ENCODE measurements at places on chromosomes 6 and 20. TPM values are rescaled to one million over a fixed set of nuclear protein-coding genes. Genes with fewer than 3 reads are reported as not detected.

GPX5 gene
- total RNA-seq, result not detected

DNA sequence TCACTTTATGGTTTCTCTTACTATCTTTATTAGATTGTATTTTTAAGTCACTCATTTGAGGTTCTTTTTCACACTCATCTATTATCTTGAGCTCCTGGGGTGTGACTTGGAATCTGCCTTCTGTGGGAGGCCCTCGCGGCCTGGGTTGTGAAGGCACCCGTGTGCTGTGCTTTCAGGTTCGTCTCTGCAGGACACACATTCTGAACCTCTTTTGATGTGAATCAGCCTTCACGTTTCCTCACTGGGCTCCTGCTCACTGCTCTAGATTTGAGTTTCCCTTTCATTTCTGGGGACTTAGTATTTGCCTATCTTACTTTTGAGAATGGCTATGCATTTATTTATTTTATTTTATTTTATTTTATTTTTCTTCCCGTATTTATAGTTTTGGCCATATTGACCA, 97.8 kb downstream of the PACRG start:
- no peak for DNase-seq
- no peaks in the 10 kb centered on the region for H3K27me3 ChIP-seq
- H3K27ac ChIP-seq, result no peak overlapping the region
- peaks cover 6% of the 10 kb centered on the region for H3K4me1 ChIP-seq
- no peak overlapping the region for H3K4me3 ChIP-seq
- H3K36me3 ChIP-seq, result no peaks in the 10 kb centered on the region

DNA sequence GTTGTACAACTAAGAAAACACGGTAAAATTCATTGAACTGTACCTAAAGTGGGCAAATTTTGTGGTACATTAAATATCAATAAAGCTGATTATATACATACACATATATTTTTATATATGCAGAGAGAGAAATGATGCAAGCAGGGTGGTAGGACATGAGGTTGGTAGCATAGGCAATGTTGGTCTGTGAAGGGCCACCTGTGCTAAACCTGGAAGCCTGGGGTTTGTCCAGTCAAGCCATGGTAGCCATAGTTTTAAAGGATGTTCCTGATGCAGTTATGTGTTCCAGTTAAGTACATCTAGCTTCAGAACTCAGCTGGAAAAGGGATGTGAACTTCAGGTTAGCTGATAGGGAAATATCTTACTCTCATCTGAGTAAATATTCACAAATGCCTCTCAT, 60.1 kb downstream of the TRIM38 start:
- H3K4me3 ChIP-seq, result no peak overlapping the region
- DNase-seq, result no peak
- no peaks in the 10 kb centered on the region for H3K27me3 ChIP-seq
- peaks cover 9% of the 10 kb centered on the region for H3K4me1 ChIP-seq
- peaks cover 28% of the 10 kb centered on the region for H3K36me3 ChIP-seq

KIF25 gene
- not detected for total RNA-seq

- H3K27me3 ChIP-seq, result peaks cover 19% of the 10 kb centered on the region
- no peak overlapping the region for H3K27ac ChIP-seq
- no peaks in the 10 kb centered on the region for H3K36me3 ChIP-seq
- DNase-seq, result no peak
Measured at GRCh38 chr6:45718131-45718530, 297.5 kb downstream of the CLIC5 start.

FOXQ1 gene
- 5.6 TPM for total RNA-seq

- no peak overlapping the region for H3K4me3 ChIP-seq
- peaks cover 18% of the 10 kb centered on the region for H3K36me3 ChIP-seq
- no peaks in the 10 kb centered on the region for H3K27me3 ChIP-seq
- H3K4me1 ChIP-seq, result peaks cover 9% of the 10 kb centered on the region
- DNase-seq, result no peak
- no peak overlapping the region for H3K27ac ChIP-seq
Measured at GRCh38 chr6:159640722-159641482, 52.1 kb downstream of the SOD2 start.

ZNF335 gene
- 26.9 TPM for total RNA-seq

BNIP5 gene
- total RNA-seq, result not detected

GRCh38 chr6:40611434-40611833, 24.3 kb upstream of the LRFN2 start:
- no peaks in the 10 kb centered on the region for H3K36me3 ChIP-seq
- no peak overlapping the region for H3K4me3 ChIP-seq
- no peaks in the 10 kb centered on the region for H3K4me1 ChIP-seq
- H3K27me3 ChIP-seq, result no peaks in the 10 kb centered on the region

GRCh38 chr6:13288481-13288880, 39.9 kb downstream of the TBC1D7 start:
- H3K4me3 ChIP-seq, result no peak overlapping the region
- H3K4me1 ChIP-seq, result no peaks in the 10 kb centered on the region
- no peak overlapping the region for H3K27ac ChIP-seq

DNA sequence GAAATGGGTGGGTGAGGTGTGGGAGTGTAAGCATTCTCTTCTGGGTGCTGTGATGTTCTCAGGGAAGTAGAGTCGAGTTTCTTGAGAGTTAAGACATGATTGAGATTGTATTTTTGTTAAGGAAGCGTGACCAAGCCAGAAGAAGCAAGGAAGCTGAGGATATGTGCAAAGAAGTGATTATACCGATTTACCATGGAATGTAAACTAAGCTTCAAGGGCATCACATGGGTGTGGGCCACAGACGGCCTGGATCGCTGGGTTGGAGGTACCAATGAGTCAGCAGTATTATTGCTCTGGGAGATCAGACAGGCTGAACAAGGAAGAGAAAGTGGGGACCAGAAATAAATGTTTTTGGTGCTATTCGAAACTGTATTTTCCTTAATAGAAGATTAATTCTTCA, 184.1 kb upstream of the GMDS start:
- peaks cover 6% of the 10 kb centered on the region for H3K36me3 ChIP-seq
- H3K4me1 ChIP-seq, result peaks cover 13% of the 10 kb centered on the region
- H3K27ac ChIP-seq, result no peak overlapping the region
- no peak overlapping the region for H3K4me3 ChIP-seq
- H3K27me3 ChIP-seq, result no peaks in the 10 kb centered on the region

DNA sequence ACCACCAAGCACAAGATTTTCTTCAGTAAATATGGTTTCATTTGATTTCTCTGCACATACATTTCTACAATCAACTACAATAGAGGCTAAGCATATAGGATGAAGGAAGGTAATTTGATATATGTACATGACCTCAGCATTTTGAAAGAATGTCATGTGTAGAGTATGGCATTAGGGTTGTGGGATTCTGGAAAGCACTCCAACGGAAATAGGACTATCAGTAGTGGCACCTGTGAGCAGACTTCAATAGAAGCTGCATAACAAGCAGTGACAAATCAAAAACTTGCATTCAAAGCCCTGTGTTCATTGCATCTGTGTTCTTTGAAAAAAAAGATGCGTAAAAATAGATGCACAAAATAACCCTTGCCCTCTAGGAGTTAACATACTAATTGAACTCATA, 57.5 kb upstream of the EYA4 start:
- H3K27me3 ChIP-seq, result peaks cover 74% of the 10 kb centered on the region
- H3K27ac ChIP-seq, result no peak overlapping the region
- no peaks in the 10 kb centered on the region for H3K4me1 ChIP-seq
- no peaks in the 10 kb centered on the region for H3K36me3 ChIP-seq
- H3K4me3 ChIP-seq, result no peak overlapping the region

ADGRF5 gene
- total RNA-seq, result not detected

DNA sequence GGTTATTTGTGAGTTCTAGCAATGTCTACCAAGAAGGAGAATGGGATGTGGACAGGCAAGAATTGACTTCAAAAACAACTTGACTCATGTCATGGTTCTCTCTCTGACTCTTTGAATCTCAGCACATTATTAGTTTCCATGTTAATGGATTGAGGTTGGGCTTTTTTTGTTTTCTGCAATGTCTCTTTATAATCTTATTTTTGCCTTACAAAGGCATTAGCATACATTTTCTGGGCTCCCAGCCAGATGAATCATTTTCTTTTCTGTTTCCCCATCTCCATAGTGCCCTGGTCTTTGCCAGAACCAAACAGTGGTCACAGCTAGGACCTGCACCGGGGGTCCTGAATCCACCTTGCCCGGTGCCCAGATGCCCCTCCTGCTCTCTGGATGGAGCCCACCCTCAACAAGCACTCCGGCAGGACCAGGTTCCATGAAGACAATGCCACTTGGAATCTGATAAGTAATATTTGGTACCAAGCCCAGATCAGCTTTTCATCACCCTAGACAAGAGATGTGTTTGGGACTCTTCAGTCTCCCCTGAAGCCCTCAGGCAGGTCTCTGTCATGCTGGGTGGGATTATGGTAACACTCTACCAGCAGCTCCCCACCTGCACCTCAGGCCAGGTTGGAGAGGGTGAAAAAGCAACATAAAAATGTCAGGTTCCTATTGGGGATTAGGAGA, 266.7 kb upstream of the SULF2 start:
- no peak overlapping the region for H3K4me3 ChIP-seq
- H3K27ac ChIP-seq, result peak overlapping the region; percentile 94
- H3K27me3 ChIP-seq, result no peaks in the 10 kb centered on the region
- peaks cover 20% of the 10 kb centered on the region for H3K4me1 ChIP-seq
- H3K36me3 ChIP-seq, result no peaks in the 10 kb centered on the region

TCF21 gene
- total RNA-seq, result not detected

- peaks cover 47% of the 10 kb centered on the region for H3K4me1 ChIP-seq
- no peak overlapping the region for H3K27ac ChIP-seq
- H3K36me3 ChIP-seq, result no peaks in the 10 kb centered on the region
- no peak overlapping the region for H3K4me3 ChIP-seq
- no peaks in the 10 kb centered on the region for H3K27me3 ChIP-seq
Measured at GRCh38 chr6:138973466-138974153, 14.4 kb downstream of the REPS1 start.

ELMO2 gene
- total RNA-seq, result 31.7 TPM

GPR6 gene
- not detected for total RNA-seq

DNA sequence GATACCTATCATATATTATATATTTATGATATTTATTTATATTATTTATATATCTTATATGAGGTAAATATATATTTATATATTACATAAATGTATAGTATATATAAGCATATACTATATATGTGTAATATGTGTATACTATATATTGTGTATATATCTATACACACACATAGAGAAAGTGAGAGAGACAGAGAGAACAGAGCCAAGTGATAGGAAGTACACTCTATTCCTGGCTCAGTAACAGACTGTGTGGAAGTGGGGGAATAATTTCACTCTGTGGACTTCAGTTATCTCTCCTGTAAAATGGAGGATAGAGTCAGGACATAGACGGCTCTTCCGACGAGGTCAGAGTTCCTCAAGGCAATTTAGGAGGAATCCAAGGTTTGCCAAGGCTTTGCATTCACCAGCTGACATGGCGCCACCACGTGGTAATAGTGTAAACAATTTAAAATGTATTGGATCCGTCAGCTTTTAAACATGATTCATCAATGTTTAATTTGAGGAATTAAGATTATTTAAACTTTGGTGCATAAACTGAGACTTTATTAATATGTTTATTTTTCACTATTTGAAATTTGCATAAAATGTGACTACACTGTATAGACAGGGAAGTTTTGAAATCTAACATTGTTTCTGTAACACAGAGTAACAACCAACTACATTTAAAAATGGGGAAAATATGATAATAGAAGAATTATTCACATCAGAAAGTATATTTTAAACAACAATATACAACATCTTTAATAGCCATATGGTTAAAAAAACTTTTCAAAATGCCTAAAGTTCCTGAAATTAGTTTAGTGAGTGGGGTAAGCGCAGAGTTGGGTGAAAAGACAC, 75.4 kb upstream of the TMEM244 start:
- peak overlapping the region; percentile 41 for H3K4me3 ChIP-seq
- H3K27me3 ChIP-seq, result no peaks in the 10 kb centered on the region
- H3K36me3 ChIP-seq, result no peaks in the 10 kb centered on the region
- no peak overlapping the region for H3K27ac ChIP-seq
- peak; percentile 90 for DNase-seq
